Fibroblast of skin of right biceps (primary cell): ENCODE measurements at places on chromosomes 1 and 21.

GRCh38 chr1:41810446-41810845 lies 108.3 kb downstream of the HIVEP3 start:
- DNase-seq: peak; percentile 68

GRCh38 chr1:53583868-53584776 lies 124.9 kb downstream of the DMRTB1 start:
- DNase-seq: no peak

GRCh38 chr1:97297611-97298010 lies 576.0 kb downstream of the PTBP2 start:
- no peak for DNase-seq

GRCh38 chr1:205246351-205247119 lies 18.8 kb downstream of the TMCC2 start:
- no peak for DNase-seq

GRCh38 chr1:44798481-44799365 lies 1.5 kb upstream of the PLK3 start:
- DNase-seq: no peak
